ENCODE measurements at places on chromosomes 1 and 21.

- DNase-seq = peak; percentile 36
These were observed 9.9 kb downstream of the SEC16B start for GRCh38 chr1:177959811-177960515.

- DNase-seq = no peak
These were observed 276.8 kb upstream of the TMEM51 start for GRCh38 chr1:14876747-14877146.

DNA sequence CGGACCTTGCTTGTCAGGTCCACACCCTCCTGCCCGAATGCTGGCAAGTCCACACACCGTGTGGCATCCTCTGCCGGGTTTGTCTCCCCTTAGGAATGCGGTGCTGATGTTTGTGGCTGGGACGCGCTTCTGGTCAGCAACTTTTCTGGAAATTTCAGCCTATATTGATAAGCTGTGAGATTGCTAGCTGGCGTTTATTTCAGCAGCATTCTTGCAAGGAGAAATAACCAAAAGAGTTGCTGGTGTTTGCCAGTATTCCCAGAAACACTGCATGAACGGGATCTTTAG, 601 bp downstream of the CEPT1 start:
- peak; percentile 73 for DNase-seq

DNA sequence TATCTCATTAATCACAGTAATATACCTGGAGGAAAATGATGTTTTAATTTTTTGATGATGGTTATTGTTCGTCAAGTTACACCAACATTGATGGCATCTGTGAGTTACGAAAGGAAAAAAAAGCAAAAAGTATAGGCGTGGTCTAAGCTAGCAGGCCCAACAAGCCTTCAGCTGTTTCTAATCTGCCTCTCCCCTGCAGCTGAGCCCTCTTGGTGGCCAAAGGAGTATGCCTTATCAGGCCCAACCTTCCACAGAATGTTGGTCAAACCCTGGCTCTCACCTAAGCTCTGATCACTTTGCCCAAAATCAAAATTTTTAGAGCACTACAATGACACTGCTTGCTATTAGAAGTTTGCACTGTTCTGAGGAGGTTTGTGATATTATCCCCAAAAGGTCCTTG, 4.9 kb downstream of the C1orf105 start:
- DNase-seq = no peak

- DNase-seq = no peak
These were observed 5.1 kb upstream of the ELAVL4 start for GRCh38 chr1:50103615-50104081.

DNA sequence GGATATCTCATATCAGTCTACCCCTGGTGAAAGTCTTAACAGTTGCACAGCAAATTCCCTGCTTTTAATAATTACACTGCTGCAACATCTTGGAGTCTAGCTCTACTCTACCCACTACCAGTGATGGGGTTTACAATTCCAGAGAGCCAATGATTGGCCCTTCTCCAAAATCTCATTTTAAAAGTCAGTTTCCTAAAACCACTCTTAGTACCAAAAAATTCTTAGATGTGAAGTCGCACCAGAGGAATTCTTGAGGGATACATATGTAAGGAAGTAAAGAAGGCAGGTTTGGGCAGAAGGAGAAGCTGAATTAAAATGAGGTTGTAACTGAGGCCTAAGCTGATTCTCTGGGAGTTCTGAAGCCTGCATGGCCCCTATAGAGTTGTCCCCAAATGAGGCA, 129.7 kb downstream of the BRINP2 start:
- no peak for DNase-seq

All from HEK293T (cell line).